Activated T-helper 17 cell treated with anti-CD3 and anti-CD28 coated beads, Interleukin-2, amount 50 U/mL, for 72 hours (primary cell): ENCODE measurements at places on chromosomes 1 and 21. TPM values are rescaled to one million over a fixed set of nuclear protein-coding genes. Genes with fewer than 3 reads are reported as not detected.

DNA sequence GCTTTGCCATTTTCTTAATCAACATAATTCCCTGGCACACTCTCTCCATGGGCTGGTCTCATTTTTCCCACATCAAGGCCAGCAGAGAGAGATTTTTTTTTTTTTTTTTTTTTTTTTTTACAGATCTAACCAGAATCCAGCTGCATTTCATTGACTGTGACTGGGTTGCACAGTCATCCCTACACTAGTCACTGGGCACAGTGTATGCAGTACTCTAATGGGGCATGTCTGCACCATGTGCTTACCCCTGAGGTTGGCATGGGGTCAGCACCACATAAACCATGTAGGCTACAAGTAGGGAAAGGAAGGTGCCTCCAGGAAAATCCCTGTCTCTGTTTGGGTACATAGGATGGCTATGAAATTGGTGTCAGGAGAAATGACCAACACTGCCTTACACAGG lies 64.1 kb upstream of the LRP8 start:
- no peak for ATAC-seq

HHIPL2 gene
- total RNA-seq, result 0.32 TPM

TPTE gene
- not detected for total RNA-seq

DNA sequence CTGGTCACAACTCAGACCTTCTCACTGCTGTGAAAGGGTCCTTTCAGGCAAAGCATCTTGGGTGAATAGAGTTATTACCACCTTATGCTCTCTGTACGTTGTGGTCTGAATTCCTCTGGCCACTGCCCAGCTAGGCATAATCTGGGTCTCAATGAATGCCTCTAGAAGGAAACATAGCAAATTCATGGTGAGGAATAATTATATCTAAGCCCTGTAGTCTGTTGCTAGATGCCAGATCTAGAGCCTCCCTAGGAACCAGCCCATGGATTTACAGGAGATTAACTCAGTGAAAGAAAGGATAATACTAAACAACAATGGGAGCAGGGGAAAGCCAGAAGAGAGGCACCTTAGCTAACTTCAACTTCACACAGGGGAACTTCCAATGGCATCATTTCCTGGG lies 2.4 kb upstream of the COL11A1 start:
- no peak for ATAC-seq

DNA sequence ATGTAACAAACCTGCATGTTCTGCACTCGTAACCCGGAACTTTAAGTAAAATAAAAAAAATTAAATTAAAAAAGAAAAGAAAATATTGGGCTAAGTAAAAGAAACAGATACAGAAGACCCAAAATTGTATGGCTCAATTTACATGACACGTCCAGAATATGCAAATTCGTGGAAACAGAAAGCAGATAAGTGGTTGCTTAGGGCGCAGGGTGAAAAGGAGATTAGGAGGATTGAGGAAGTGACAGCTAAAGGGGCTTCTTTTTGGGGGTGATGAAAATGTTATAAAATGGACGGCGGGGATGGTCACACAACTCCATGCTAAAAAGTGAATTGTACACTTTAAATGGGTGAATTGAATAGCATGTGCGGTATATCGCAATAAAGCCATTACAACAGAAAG lies 27.4 kb upstream of the ZBTB21 start:
- no peak for ATAC-seq

- no peak for ATAC-seq
Observed at GRCh38 chr1:243495442-243496186, 239.8 kb downstream of the SDCCAG8 start.

ALX3 gene
- not detected for total RNA-seq

AIM2 gene
- total RNA-seq, result 123 TPM
